ENCODE measurements at places on chromosomes 13 and 19.

GRCh38 chr19:7748756-7749155, 1.4 kb upstream of the CD209 start:
- DNase-seq = no peak

- no peak for DNase-seq
These were observed 7.3 kb upstream of the SLC7A9 start for GRCh38 chr19:32876919-32877285.

DNA sequence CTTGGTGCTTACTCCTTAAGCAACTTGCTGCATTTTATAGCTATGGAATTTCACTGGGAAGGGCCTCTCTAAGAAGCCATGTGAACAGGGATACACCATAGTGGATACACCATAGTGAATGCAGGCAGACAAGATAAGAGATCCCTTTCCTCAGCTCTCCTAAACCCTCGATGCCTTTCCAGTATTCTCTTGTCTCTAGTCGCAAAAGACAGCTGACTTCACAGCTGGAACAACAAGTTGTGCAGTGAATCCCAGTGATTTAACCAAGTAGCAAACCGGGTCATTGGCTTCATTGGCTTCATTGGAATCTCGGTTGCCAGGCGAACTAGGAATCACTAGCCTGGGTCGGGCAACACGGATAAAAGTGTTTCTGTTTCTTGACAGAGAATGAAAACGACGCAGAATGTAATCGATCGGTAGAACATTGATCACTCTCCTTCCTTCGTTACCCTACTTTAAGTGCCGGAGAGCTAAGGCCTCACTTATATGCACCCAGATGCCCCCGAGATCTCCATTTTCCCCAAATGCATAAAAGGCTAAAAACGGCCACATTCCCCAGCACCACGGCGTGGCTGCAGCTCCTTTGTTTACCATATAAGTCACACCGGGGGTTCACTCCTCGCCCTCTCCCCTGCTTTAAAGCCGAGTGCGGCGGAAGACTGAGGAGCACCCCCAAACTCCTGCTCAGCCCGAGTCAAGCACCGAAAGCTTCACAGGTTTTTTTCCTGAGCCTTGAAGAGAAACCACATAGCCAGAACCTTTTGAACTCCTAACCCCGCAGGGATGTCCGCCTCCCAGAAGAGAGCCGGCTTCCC, 674 bp downstream of the TRPC4 start:
- DNase-seq = no peak

GRCh38 chr19:2848616-2849015, 7.3 kb downstream of the ZNF555 start:
- DNase-seq = no peak

DNA sequence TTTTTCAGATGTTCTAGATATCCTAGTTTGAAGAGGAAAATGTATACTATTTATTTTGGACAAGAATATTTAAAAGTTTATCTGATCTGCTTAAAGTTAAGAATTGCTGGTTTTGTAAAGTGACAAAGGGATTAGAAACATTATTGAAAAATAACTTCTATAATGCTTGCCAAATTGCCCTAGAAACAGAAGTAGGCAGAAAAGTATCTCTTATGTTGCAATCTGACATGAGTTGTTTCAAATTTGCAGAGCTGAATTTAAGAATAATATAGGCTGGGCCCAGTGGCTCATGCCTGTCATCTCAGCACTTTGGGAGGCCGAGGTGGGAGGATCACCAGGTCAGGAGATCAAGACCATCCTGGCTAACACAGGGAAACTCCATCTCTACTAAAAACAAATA, 777.1 kb downstream of the LIG4 start:
- DNase-seq = no peak

- DNase-seq = no peak
These were observed 224.8 kb downstream of the NHLRC3 start for GRCh38 chr13:39263033-39263432.

Data from T-helper 2 cell (primary cell).